GF-D8 (cell line): ENCODE measurements at places on chromosomes 16 and 17.

GRCh38 chr17:42273474-42274252 is 2.5 kb downstream of the STAT5B start:
- peak; percentile 31 for DNase-seq

GRCh38 chr17:71437166-71437565 is 683.7 kb upstream of the SOX9 start:
- DNase-seq = no peak

GRCh38 chr16:81409016-81409556 is 35.5 kb upstream of the CMIP start:
- DNase-seq = no peak

DNA sequence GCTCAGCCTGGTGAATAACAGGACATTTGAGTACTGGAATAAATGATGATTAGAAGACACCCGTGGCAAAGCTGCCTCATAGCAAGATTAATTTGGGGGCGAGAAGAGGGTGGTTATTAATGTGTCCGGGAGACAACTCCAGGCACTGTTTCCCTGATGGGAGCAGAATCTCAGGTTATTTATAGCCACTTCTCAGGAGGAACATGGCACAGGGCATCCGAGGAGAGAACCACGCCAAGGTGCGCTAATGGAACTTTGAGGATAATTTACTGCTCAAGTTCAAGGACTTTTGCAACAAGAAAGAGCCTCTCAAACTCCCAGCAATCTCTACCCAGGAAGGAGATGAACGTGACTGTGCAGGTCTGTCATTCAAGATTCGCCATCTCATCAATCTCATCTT is 362.5 kb upstream of the ERCC4 start:
- DNase-seq = no peak

DNA sequence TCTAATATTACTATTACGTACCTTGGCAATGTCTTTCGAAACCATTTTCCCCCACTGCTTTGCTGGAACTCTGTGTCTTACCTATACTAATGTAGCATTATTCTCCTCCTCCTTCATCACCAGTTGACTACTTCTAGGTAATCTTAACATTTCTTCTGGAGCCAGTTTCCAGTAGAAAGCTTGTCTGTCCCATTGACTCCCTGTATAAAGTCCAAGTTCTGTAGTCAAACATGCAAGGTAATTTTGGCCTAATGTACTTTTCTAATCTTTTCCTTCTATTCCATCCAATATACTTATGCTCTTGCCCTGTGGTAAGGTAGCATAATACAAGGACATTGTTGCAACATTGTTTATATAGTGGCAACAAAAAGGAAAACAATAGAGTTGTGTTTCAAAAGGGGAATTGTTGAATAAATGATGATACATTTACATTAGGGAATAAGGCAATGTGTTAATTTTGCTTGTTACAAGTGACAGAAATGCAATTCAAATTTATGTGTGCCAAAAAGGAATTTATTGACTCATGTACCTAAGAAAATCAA is 27.9 kb downstream of the OMG start:
- no peak for DNase-seq

DNA sequence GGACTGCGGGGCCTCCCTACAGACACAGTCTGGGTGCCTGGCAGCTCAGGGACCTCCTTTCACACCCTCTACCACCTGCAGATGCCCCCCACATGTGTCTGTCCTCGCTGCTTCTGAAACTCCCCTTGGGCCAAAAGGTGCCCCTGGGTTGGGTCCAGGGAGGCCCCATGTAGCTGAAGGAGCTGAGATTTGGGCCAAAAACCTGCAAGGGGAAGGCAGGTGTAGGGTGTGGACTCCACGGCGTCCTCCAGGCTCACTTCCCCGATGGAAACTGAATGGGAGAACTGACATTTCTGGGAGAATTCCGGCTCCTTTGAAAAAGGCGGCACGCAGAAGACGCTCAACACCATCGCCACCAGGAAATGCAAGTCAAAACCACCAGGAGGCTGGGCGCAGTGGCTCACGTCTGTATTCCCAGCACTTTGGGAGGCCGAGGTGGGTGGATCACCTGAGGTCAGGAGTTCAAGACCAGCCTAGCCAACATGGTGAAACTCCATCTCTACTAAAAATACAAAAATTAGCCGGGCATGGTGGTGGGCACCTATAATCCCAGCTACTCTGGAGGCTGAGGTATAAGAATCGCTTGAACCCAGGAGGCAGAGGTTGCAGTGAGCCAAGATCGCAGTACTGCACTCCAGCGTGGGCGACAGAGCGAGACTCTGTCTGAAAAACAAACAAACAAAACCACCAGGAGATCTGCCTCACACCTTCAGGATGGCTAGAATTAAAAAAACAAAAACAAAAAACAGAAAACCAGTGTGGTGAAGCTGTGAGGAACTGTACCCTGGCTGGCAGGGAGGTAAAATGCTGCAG is 13.2 kb upstream of the BAIAP2 start:
- no peak for DNase-seq
